ENCODE measurements at places on chromosomes 3 and 15. TPM values are rescaled to one million over a fixed set of nuclear protein-coding genes. Genes with fewer than 3 reads are reported as not detected.

DNA sequence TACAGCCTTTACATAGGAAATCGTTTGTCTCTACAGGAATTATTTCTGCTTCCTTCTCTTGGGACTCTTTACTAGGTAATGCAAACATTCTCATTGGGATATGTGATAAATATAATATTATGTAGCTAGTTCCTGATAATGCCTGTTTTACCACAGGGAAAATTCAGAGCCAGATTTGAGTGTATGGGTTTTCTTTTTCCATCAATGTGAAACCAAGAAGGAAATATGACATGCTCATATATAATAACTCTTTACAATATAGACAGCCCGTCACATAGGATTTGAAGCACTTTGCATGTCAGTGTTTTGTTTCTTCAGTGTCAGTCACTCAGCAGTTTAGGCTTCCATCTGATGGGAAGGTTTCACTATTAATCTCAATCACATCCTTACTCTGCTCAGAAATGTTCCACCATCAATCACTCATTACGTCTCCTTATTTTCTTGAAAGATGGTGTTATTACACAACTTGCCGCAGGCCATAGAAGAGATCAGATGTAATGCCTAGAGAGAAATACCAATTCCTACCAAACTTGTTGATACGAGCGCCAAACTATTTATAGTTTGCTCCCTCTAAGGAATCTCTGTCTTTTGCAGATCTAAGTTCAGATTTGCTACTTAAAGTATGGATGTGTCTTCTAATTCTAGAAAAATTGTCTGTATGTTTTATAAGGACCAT, 314.8 kb downstream of the DIPK2A start:
- DNase-seq: no peak

DNA sequence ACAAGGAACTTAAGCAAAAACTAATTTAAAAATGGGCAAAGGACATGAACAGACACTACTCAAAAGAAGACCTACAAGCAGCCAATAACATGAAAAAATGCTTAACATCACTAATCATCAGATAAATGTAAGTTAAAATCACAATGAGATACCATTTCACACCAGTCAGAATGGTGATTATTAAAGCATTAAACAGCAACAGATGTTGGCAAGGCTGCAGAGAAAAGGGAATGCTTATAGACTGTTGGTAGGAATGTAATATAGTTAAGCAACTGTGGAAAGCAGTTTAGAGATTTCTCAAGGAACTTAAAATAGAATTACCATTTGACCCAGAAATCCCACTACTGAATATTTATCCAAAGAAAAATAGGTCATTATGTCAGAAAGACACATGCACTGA, 482.2 kb downstream of the SQOR start:
- DNase-seq: no peak

The ABHD5 gene
- 38.4 TPM for total RNA-seq

DNA sequence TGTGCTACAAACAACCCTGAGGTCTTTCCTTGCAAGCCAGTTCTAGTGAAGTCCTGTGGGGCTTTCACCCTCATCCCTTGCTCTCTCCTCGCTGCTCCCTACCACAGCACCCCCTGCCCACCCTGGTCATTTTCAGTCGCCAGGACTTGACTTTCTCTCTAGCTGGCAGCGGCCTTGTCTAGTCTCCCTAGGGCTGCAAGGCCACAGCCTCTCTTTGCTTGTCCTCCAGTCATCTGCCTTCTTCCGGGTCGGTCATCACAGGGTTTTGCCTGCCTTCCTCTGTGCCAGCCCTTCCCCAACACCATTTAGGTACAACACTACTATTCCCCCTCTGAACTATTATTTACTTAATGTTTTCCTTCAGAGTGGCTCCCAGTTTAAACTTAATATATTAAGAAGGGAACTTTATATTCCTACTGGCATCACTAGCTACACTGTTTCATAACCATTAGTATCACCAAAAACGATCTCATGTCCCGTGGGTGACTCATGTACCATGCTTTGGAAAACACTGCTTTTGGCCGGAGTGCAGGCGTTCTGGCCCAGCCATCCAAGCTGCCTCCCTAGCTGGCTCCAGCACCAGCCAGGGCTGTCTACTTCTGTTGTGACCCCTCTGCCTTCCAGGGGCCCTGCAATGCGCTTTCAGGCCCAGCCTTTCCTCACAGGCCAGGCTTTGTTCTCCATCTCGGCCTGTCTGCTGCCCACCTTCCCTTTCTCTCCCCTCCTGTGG, 21.4 kb downstream of the FAH start:
- no peak for DNase-seq

DNA sequence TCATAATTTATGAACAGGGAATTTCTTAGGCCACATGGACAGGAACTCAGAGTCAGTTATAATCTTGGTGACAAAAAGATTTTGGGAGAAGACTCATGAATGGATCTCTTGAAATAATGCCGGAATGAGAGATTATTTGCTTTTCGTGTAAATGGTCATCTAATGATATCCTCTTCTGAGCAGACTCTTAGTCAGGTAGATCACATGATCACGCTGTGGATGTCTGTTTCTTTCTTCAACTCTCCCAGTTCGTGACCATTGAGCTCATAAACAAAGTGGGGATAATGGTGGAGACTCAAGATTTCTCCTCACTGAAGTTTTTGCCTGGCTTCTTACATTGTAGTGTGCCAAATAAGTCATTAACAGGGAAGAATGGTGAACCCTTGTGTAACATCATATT, 133.1 kb upstream of the CBLB start:
- DNase-seq: no peak

DNA sequence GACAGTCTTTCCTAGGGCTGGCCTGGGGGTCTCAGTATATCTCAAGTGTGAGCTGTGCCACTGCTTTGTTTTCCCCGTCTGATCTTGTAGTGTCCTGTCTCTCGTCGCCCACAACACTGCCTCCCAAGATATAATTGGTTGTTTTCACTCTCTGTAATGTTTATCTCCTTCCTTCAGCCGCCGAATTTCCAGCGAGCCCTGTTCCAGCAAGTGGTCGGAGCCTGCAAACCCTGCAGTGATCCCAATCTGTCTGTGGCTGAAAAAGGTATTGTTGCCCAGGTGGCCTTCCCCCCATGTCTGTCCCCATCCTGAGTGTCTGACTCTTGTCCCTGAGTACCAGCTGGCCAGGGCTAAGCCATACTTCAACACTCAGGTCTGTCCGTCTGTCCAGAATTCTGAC, 9.5 kb upstream of the MANF start:
- no peak for DNase-seq

GRCh38 chr3:24149032-24149431, 203.9 kb downstream of the NR1D2 start:
- no peak for DNase-seq

DNA sequence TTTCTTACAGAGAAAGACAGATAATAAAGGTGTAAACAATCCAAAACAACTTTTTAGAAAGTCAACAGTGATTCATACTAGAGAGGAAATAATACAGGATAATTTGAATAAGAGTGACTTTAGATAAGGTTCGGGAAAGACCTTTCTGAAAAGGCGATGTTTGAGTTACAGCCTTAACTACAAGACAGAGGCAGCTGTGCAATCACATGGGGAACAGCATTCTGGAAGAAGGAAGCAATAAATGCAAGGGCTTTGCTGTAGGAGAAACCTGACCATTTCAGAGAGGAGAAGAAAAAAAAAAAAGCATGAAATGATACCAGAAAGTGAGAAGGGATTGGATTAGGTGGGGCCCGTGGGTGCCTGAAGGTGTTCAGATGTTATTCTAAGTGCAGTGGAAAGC, 200.6 kb upstream of the ATP11B start:
- DNase-seq: no peak

The TTC23 gene
- 25.3 TPM for total RNA-seq

DNA sequence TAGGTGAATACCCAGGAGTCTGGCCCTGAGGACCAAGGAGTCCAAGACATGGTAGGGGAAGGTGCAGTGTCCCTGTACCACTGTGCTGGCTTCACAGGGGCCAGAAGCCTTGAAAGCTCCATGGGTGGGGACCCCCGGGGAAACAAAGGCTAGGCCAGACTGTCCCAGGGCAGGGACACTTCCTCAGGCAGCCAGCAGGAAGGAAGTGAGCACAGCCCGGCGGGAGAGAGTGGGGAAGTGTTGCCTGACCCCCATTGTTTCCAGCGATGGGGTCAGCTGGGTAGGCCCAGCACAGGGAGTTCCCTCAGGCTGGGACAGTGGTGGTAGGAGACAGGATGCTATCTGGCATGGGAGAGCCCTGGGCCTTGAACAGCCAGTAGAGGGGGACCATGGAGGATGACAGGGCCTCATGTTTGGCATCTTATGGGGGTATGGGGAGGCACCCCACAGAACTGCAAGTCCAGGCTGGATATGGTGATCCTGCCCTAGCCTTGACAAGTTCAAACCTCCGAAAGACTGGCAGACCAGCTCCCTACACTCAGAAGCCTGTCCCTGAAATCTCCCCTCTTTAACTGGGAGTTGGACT, 1.2 kb upstream of the HYAL2 start:
- no peak for DNase-seq

DNA sequence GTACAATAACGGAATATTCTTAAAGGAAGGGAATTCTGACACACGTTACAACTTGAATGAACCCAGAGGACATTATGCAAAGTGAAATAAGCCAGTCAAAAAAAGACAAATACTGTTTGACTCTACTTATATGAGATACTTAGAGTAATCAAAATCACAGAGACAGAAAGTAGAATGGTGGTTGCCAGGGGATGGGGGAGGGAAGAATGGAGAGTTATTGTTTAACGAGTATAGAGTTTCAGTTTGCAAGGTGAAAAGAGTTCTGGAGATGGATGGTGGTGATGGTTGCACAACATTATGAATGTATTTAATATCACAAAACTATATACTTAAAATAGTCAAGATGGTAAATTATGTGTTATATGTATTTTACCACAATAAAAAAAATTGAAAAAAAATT, 112.9 kb upstream of the ARHGEF3 start:
- no peak for DNase-seq

GRCh38 chr15:87609474-87609873, 647.1 kb downstream of the NTRK3 start:
- no peak for DNase-seq

DNA sequence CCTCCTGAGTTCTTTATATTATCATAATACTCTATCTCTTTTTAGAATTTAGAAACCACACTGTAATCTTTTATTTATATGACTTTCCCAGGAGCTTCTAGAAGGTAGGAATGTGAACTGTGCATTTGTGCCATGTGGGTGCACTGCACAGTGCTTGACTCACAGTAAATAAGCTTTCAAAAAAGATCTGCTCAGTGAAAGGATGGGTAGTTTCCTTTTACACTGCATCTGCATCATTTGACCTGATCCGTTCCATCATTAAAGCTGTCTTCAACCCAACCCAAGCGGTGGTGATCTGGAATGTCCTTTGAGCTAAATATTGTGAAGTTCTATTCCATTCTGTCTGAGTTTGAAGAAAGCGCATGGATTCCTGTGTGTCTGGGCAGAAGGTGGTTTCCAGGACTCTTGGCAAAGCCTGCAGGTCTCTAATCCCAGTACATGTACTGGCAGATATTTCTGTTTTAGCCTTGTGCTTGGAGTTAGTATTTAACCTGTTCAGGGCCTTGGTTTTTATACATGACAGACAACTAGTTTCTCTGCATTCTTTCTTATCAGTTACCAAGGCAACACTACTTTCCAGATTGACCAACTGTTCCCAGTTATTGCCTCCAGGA, 96.7 kb downstream of the DHX30 start:
- no peak for DNase-seq

DNA sequence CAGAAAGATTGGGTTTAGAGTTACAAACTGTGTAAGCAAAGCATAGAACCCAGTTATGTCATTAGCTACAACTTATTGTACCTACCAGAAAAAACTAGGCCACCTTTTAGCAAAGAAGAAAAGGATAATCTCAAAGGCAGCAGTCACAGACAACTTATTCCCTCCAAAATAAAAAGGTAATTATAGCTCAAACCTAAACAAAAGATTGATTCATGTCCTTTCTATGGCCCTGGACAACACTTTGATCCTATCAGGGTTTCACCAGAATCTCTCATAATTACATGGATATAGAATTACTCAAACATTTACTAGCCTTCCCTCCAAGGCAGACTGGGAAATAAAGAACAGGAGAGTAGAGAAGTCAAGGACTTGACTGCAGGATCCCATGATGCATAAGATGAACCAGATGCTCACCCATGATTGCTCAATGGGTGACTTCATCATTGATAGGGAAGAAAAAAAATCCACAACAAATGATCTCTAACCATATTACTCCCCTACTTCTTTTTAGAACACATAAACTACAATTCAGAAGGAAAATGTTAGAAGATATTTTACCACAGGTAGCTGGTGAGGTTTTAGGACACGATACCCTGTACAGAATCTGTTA, 17.4 kb downstream of the DET1 start:
- no peak for DNase-seq

The FBXO40 gene
- not detected for total RNA-seq

The AADAC gene
- total RNA-seq: not detected

The PYDC2 gene
- total RNA-seq: not detected

The NCEH1 gene
- 11.6 TPM for total RNA-seq

The TRIM69 gene
- total RNA-seq: 21.2 TPM

DNA sequence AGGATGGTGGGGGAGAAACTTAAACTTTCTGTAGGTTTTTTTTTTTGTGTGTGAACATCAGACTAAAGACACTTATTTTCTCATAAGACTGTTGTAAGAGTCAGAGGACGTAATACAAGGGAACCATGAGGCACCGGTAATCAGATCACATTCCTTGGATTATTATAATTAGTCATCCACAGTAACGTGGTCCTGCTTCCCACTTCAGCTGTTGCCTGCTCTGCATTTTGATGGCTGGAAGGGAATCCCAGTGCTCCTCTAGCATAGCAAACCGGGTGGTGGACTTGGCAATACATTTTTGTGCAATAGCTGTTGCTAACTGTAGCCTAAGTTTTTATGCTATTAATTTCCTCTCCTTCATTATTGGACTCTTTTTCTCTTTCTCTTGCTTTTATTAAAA, 294.8 kb downstream of the NR2F2 start:
- no peak for DNase-seq

- DNase-seq: no peak
These were observed 41.3 kb downstream of the GLDN start for GRCh38 chr15:51382787-51383186.

The LRRC58 gene
- 36.7 TPM for total RNA-seq

- DNase-seq: no peak
These were observed 420.8 kb upstream of the DPH6 start for GRCh38 chr15:35966781-35967180.

The ZDHHC23 gene
- total RNA-seq: 2.2 TPM

Data from esophagus muscularis mucosa (tissue), 4 donors.